Motor neuron (in vitro differentiated cells): ENCODE measurements at places on chromosomes 4 and X. TPM values are rescaled to one million over a fixed set of nuclear protein-coding genes. Genes with fewer than 3 reads are reported as not detected.

The AREG gene
- not detected in 2 replicates for total RNA-seq

DNA sequence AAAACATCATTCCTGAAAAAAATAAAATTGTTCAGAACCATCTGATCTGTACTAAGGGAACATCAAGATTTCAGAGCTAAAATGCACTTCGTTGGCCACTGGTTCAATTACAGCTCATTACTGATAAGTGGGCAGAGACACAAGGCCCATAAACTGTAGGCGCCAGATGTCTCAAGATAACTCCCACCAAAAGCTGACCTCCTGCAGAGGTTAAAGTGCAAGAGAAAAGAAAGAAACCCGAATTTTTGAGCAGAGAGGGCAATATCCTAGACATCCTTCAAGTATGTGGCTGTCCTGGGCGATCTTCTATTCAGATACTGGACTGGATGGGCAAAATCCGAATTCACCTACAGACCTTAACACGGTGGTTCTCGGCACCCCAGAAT is 660 bp downstream of the GEMIN8 start:
- no peak for ATAC-seq

GRCh38 chr4:176735300-176735699 is 57.4 kb downstream of the VEGFC start:
- ATAC-seq: no peak

- ATAC-seq: no peak
These were observed 294.4 kb downstream of the INPP4B start for GRCh38 chr4:142551517-142552305.

DNA sequence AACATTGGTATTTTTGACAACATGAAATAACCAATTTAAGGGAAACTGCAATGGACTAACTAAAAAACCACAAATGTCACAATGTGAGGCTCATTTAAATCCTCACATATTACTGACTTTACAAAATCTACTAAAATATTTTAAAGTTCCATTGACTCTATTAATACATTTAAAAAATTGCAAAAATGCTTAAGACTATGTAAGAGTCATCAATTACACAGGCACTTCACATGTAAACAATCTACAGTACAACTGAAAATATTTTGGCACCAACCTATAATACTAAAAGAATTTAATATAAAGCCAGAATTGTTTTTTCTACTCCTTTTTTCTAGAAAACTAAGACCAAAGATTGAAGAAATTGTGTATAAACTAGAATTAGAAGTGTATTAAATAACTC is 76.8 kb upstream of the RBMXL3 start:
- no peak for ATAC-seq

GRCh38 chr4:154466336-154466735 is 25.3 kb downstream of the DCHS2 start:
- no peak for ATAC-seq

The HSFX3 gene
- 0.16 TPM in 1 of 2 replicates, not detected in the other for total RNA-seq

- ATAC-seq: no peak
These were observed 259.2 kb downstream of the PCDH7 start for GRCh38 chr4:30979402-30979801.

DNA sequence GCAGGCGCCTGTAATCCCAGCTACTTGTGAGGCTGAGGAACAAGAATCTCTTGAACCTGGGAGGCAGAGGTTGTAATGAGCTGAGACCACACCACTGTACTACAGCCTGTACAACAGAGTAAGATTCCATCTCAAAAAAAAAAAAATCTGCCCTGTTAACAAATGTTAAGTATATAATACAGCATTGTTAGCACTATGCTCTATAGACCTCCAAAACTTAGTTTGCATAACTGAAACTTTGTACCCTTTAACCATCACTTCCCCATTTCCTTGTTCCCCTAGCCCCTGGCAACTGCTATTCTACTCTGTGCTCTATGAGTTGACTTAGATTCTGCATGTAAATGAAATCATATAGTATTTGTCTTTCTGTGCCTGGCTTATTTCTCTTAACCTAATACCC is 76.7 kb downstream of the TAB3 start:
- ATAC-seq: no peak

DNA sequence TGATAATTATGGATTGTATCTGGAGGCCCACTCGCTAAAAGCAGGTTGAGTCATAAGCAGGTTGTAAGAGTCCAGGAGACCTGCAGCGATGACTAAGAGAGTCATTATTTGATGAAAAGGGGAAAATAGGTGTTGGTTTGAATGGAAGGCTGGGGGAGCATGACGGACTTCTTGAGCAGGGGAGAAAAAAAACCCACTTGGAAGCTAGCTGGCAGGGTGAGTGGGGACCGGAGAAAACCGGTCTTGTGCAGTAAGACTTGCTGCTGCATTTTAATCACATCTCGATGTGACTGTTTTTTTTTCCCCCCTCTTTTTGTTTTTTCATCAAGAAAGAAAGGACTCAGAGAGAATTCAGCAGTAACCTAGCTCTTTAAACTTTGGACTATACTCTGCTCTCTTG is 90.0 kb downstream of the IGSF1 start:
- ATAC-seq: no peak

- ATAC-seq: peak; percentile 52
These were observed at the start of gene ENPEP for GRCh38 chr4:110475881-110476818. Gene ENPEP (plus strand): TSS chr4:110476155. CDS start chr4:110476415, 260 bp downstream.

The FAAH2 gene
- total RNA-seq: 1.1 and 1.3 TPM in 2 replicates

GRCh38 chr4:126916049-126916625 is 716.6 kb upstream of the INTU start:
- peak; percentile 30 for ATAC-seq

DNA sequence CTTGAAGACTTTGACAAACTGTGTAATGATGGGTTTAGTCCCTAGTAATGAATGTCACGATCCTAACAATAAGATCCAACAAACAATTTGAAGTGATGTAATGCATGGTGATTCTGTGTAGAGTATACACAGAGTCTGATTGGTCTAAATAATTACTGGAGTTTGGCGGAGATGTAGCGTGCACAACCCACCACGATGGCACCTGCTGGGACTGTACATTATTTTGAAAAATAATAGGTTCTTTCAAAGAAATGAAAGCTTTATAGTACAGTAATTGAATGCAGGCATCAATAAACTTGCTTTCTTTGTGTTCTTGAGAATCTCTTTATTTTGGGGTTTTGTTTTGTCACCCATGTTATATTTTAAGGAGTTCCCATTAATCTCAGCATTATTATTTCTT is 902.2 kb upstream of the PCDH7 start:
- no peak for ATAC-seq

- no peak for ATAC-seq
These were observed 9.5 kb upstream of the BEX1 start for GRCh38 chrX:103073467-103073866.

- no peak for ATAC-seq
These were observed 149.3 kb downstream of the SPRY1 start for GRCh38 chr4:123545667-123546572.

The SSX4B gene
- 0.18 TPM in 1 of 2 replicates, not detected in the other for total RNA-seq

GRCh38 chrX:1430451-1430850 is 22.3 kb downstream of the ASMTL start:
- ATAC-seq: no peak
